ENCODE measurements at places on chromosomes 2 and 18. TPM values are rescaled to one million over a fixed set of nuclear protein-coding genes. Genes with fewer than 3 reads are reported as not detected.

SP3 gene
- 119 TPM for polyA plus RNA-seq

CD8B2 gene
- 0.18 TPM for polyA plus RNA-seq

CYS1 gene
- 100 TPM for polyA plus RNA-seq

TUBA3E gene
- 0.12 TPM for polyA plus RNA-seq

TSPYL6 gene
- polyA plus RNA-seq: not detected

NIF3L1 gene
- 52.6 TPM for polyA plus RNA-seq

ANTXR1 gene
- polyA plus RNA-seq: 79.0 TPM

BOLA3 gene
- 28.9 TPM for polyA plus RNA-seq

FTCDNL1 gene
- 1.2 TPM for polyA plus RNA-seq

HTR2B gene
- 25.3 TPM for polyA plus RNA-seq

SH3RF3 gene
- polyA plus RNA-seq: 4.5 TPM

CNOT9 gene
- 50.3 TPM for polyA plus RNA-seq

LHCGR gene
- polyA plus RNA-seq: 0.24 TPM

IL36B gene
- polyA plus RNA-seq: not detected

ACMSD gene
- polyA plus RNA-seq: 50.2 TPM

BIN1 gene
- polyA plus RNA-seq: 85.4 TPM

C2orf78 gene
- not detected for polyA plus RNA-seq

CGREF1 gene
- polyA plus RNA-seq: 5.3 TPM

USP40 gene
- 41.5 TPM for polyA plus RNA-seq

GMPPA gene
- 32.6 TPM for polyA plus RNA-seq

RPS27A gene
- 2,151 TPM for polyA plus RNA-seq

ABHD1 gene
- 0.88 TPM for polyA plus RNA-seq

ERFE gene
- polyA plus RNA-seq: 5.1 TPM

PPIL3 gene
- 69.8 TPM for polyA plus RNA-seq

PDE1A gene
- polyA plus RNA-seq: 22.5 TPM

CRYBA2 gene
- polyA plus RNA-seq: not detected

C2orf15 gene
- 11.2 TPM for polyA plus RNA-seq

OR6B2 gene
- polyA plus RNA-seq: not detected

C2orf80 gene
- polyA plus RNA-seq: 0.85 TPM

SCN7A gene
- polyA plus RNA-seq: 13.9 TPM

SMYD1 gene
- polyA plus RNA-seq: not detected

HOXD12 gene
- polyA plus RNA-seq: 0.42 TPM

SERPINB4 gene
- not detected for polyA plus RNA-seq

MOCOS gene
- polyA plus RNA-seq: 1.1 TPM

OTOS gene
- 0.33 TPM for polyA plus RNA-seq

PLA2R1 gene
- 130 TPM for polyA plus RNA-seq

RNPEPL1 gene
- polyA plus RNA-seq: 25.5 TPM

SCYGR4 gene
- polyA plus RNA-seq: not detected

IL1RL1 gene
- polyA plus RNA-seq: 1.8 TPM

MAP3K19 gene
- polyA plus RNA-seq: 0.58 TPM

CPLX4 gene
- polyA plus RNA-seq: 0.18 TPM

PIEZO2 gene
- polyA plus RNA-seq: 16.9 TPM

SERPINB11 gene
- not detected for polyA plus RNA-seq

CERS6 gene
- 55.1 TPM for polyA plus RNA-seq

IMPACT gene
- 71.5 TPM for polyA plus RNA-seq

GTF2A1L gene
- 1.6 TPM for polyA plus RNA-seq

CTAGE1 gene
- not detected for polyA plus RNA-seq

ANKAR gene
- 9.1 TPM for polyA plus RNA-seq

CFAP53 gene
- polyA plus RNA-seq: 4.0 TPM

TFPI gene
- polyA plus RNA-seq: 39.9 TPM

TLX2 gene
- polyA plus RNA-seq: not detected

SERPINB3 gene
- 0.17 TPM for polyA plus RNA-seq

ARHGAP28 gene
- 72.0 TPM for polyA plus RNA-seq

UGT1A3 gene
- not detected for polyA plus RNA-seq

ROCK1 gene
- 65.9 TPM for polyA plus RNA-seq

EDAR gene
- polyA plus RNA-seq: 3.0 TPM

NR4A2 gene
- polyA plus RNA-seq: 0.82 TPM

CD8B gene
- polyA plus RNA-seq: 0.74 TPM

GORASP2 gene
- polyA plus RNA-seq: 92.4 TPM

Data from right renal cortex interstitium (tissue), 3 donors.